Activated naive CD8-positive, alpha-beta T cell treated with anti-CD3 and anti-CD28 coated beads for 36 hours (primary cell): ENCODE measurements at places on chromosomes 1 and 21. TPM values are rescaled to one million over a fixed set of nuclear protein-coding genes. Genes with fewer than 3 reads are reported as not detected.

- DNase-seq: no peak
- no peak overlapping the region for H3K4me3 ChIP-seq
- H3K4me1 ChIP-seq: peaks cover 18% of the 10 kb centered on the region
- H3K27ac ChIP-seq: no peak overlapping the region
- H3K36me3 ChIP-seq: peaks cover 1% of the 10 kb centered on the region
Measured at GRCh38 chr1:84823511-84823910, 69.5 kb downstream of the LPAR3 start.

GRCh38 chr1:243595527-243596210, 254.4 kb downstream of the AKT3 start:
- peak overlapping the region; percentile 82 for H3K27ac ChIP-seq
- H3K27me3 ChIP-seq: no peaks in the 10 kb centered on the region
- peak overlapping the region; percentile 32 for H3K4me3 ChIP-seq
- no peak for DNase-seq
- peaks cover 39% of the 10 kb centered on the region for H3K36me3 ChIP-seq

DNA sequence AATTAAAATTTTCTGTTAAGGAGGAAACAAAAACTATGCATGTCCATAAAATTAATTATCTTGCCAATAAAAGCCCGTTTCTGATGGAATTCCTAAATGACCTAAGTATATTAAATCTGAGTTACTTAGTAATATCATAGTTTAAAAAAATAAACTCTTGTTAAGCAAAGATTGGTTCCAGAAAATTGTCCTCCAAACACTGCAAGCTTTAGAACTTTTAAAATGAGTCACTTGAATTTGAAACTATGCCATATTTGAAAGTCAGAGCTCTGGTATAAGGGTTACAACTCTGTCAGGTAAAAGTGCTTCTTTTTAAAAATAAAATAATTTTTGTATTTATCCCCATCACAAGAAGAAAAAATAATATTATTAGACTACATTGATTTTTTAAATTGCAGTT, 409.5 kb downstream of the PLPP3 start:
- no peaks in the 10 kb centered on the region for H3K4me1 ChIP-seq
- no peak overlapping the region for H3K27ac ChIP-seq
- no peaks in the 10 kb centered on the region for H3K36me3 ChIP-seq

- DNase-seq: no peak
- peaks cover 6% of the 10 kb centered on the region for H3K27me3 ChIP-seq
- H3K27ac ChIP-seq: no peak overlapping the region
Measured at GRCh38 chr1:36948147-36948546, 86.2 kb downstream of the GRIK3 start.

Gene OR2T2
- total RNA-seq: not detected

Gene TFF2
- not detected for total RNA-seq

Gene PRR9
- total RNA-seq: not detected

DNA sequence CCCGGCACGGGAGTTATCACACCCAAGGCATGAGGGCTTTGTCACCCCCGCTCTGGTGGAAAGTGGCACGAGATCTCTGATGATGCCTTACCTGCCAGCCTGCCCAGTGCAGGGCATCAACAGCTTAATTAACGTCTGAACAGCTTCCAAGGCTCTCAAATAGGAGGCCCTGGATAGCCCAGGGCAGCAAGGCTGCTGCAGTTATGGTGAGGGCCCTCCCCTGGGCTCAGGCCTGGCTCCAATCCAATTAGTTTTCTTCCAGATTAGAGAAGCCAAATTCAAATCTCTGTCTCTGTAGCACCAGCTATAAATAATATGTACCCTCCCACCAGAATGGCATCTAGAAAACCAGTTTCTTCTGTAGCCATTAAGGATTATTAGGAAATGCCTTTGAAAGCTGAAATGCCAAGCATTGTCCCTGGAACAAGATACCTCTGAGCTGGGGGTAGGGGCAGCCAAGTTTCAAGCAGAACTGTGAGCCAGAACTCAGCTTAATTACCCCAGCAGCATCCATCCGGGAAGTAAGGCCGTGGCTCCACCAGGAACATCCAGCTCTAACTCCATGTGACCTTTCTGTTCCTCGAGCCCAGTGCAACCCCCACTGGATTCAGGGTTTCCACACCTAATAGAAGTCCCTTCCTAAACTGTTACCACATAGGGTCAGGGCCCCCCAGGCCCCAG, 12.5 kb downstream of the QSOX1 start:
- no peak for DNase-seq
- H3K27me3 ChIP-seq: no peaks in the 10 kb centered on the region
- H3K4me1 ChIP-seq: peaks cover 3% of the 10 kb centered on the region
- H3K27ac ChIP-seq: no peak overlapping the region
- peaks cover 4% of the 10 kb centered on the region for H3K36me3 ChIP-seq

Gene F3
- total RNA-seq: 0.14 TPM

Gene TMOD4
- 2.3 TPM for total RNA-seq

GRCh38 chr1:29783508-29784275, 547.4 kb downstream of the PTPRU start:
- no peaks in the 10 kb centered on the region for H3K4me1 ChIP-seq
- peaks cover 15% of the 10 kb centered on the region for H3K27me3 ChIP-seq
- H3K27ac ChIP-seq: no peak overlapping the region

DNA sequence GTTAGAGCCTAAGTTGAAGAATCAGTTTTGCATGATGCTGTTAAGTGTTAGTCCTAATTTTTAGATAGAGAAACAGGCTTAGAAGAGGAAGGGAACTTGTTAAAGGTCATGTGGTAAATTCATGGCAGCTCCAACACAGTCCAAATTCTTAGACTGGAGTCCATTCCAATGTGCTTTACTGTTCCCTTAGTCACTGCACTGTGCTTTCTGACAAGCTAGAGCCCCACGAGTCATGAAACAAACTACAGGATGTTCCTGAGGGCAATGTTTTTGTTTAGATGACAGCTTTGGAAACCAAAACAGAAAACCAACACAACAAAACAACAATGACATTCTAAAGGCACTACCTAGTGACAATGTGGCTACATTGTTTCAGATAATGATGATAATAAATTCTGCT, 23.1 kb upstream of the RGS4 start:
- no peak overlapping the region for H3K27ac ChIP-seq
- DNase-seq: no peak
- peaks cover 4% of the 10 kb centered on the region for H3K27me3 ChIP-seq
- no peak overlapping the region for H3K4me3 ChIP-seq
- no peaks in the 10 kb centered on the region for H3K36me3 ChIP-seq

GRCh38 chr21:27225151-27225550, 258.3 kb upstream of the ADAMTS5 start:
- H3K27me3 ChIP-seq: no peaks in the 10 kb centered on the region
- H3K4me3 ChIP-seq: no peak overlapping the region
- H3K36me3 ChIP-seq: no peaks in the 10 kb centered on the region
- H3K27ac ChIP-seq: no peak overlapping the region
- DNase-seq: no peak

Gene SGIP1
- total RNA-seq: not detected

DNA sequence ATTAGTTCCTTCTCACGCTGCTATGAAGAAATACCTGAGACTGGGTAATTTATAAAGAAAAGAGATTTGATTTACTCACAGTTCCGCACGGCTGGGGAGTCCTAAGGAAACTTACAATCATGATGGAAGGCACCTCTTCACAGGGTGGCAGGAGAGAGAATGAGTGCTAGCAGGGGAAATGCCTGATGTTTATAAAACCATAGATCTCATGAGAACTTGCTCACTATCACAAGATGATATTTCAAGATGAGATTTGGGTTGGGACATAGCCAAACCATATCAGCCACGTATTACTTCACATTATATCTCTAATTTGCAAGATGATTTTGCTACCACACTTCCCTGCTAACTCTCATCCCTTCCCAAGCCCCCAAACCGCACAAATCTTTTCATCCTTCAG, 9.1 kb downstream of the MNDA start:
- no peaks in the 10 kb centered on the region for H3K4me1 ChIP-seq
- no peaks in the 10 kb centered on the region for H3K36me3 ChIP-seq
- H3K4me3 ChIP-seq: no peak overlapping the region
- H3K27me3 ChIP-seq: peaks cover 47% of the 10 kb centered on the region
- H3K27ac ChIP-seq: no peak overlapping the region

DNA sequence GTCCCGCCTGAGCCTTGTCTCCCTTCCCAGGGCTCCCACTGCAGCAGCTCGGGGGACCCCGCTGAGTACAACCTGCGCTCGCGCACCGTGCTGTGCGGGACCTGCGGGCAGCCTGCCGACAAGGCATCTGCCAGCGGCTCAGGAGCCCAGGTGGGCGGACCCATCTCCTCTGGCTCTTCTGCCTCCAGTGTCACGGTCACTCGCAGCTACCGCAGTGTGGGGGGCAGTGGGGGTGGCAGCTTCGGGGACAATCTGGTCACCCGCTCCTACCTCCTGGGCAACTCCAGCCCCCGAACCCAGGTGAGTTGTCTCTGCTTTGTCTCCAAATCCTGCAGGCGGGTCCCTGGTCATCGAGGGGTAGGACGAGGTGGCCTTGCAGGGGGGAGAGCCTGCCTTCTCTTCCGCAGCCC, 14.9 kb upstream of the SEMA4A start:
- H3K4me3 ChIP-seq: no peak overlapping the region
- H3K4me1 ChIP-seq: no peaks in the 10 kb centered on the region
- no peak for DNase-seq
- no peaks in the 10 kb centered on the region for H3K27me3 ChIP-seq
- H3K36me3 ChIP-seq: peaks cover 16% of the 10 kb centered on the region

DNA sequence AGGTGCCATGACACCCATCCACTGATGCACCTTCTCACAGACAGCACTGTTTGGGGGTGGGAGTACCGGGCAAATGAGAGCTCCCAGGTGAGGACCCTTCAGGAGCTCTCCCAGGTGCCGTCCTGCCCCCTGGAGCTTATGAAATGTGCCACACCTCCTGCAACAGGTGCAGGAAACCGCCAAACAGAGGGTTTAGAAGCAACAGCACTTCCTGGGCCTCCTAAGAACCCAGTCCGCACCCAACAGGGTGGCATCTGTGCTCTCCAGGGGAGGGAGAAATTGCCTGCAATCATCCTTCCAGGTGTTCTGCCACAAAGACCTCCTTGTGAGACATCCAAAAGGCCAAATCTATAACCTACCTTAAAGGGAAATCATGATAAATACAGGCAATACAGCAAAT, 87.7 kb upstream of the ATP1B1 start:
- peaks cover 3% of the 10 kb centered on the region for H3K27me3 ChIP-seq
- H3K36me3 ChIP-seq: no peaks in the 10 kb centered on the region
- H3K4me3 ChIP-seq: no peak overlapping the region

Gene OLFML3
- not detected for total RNA-seq

Gene RGS13
- not detected for total RNA-seq

Gene RGS18
- not detected for total RNA-seq

DNA sequence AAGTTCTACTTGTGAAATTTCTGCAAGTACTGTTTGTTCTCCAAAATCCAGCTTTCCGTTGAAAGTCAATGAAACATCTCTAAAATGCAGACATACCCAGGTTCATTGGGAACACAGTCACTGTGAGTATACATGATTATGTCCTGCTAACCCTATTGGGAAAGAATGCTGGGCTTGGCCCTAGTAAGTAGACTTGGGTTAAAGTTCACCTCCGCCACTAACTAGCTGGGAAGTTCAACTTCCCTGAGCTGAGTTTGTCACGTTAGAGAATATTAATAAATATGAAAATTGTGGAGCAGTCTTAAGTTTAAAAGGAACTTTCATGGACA, 10.5 kb upstream of the PGD start:
- H3K36me3 ChIP-seq: no peaks in the 10 kb centered on the region
- no peak overlapping the region for H3K27ac ChIP-seq
- H3K4me1 ChIP-seq: peaks cover 3% of the 10 kb centered on the region
- H3K4me3 ChIP-seq: no peak overlapping the region
- no peak for DNase-seq

Gene PRAMEF13
- not detected for total RNA-seq

DNA sequence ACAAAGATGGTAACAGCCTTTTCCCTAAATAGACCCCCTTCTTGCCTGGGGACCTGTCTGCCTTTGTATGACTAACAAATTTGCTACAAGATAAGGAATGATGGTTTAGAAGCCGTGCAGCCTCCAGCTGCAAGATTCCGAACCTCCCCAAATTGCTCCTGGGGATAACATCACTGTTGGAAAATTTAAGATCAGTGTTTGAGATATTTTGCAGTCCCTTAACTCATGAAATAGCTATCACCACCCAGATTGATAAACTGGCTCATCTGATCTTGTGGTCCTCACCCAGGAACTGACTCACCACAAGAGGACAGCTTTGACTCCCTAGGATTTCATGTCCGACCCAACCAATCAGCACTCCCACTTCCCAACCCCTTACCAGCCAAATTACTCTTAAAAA, 254.7 kb downstream of the USH2A start:
- no peak for DNase-seq
- no peaks in the 10 kb centered on the region for H3K36me3 ChIP-seq
- no peaks in the 10 kb centered on the region for H3K4me1 ChIP-seq
- H3K27me3 ChIP-seq: no peaks in the 10 kb centered on the region
- no peak overlapping the region for H3K27ac ChIP-seq
- no peak overlapping the region for H3K4me3 ChIP-seq

Gene FAM167B
- 0.32 TPM for total RNA-seq

GRCh38 chr1:203547147-203547546, 53.2 kb downstream of the OPTC start:
- no peaks in the 10 kb centered on the region for H3K36me3 ChIP-seq
- no peak overlapping the region for H3K27ac ChIP-seq
- H3K27me3 ChIP-seq: no peaks in the 10 kb centered on the region
- H3K4me3 ChIP-seq: no peak overlapping the region
- DNase-seq: no peak
- peaks cover 6% of the 10 kb centered on the region for H3K4me1 ChIP-seq

Gene MPL
- not detected for total RNA-seq

DNA sequence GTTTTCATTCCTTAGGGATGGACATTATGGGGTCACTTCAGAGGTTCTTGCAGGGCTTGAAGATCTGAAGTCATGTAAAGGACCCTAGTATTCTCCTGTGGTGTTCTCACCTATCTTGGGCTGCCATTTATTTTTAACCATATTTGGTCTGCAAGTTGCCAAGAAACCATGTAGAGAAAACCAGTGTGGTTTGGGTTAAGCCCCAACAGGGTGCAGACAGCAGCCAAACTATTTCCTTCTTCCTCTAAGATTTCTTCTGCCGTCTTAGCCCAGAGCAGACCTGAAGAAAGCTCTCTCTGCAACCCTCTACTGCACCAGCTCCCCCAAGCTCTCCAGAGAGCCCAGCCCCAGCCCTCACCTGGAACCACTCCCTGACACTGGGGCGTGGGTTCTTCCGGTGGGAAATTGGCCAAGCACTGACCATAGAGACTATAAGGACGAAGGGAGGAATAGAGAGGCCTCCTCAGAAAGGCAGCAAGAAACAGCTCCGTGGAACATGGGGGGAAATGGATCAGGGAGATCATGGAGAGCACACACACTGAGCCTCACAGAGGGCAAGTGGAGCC, 136.6 kb downstream of the SYF2 start:
- peak overlapping the region; percentile 84 for H3K27ac ChIP-seq
- peaks cover 17% of the 10 kb centered on the region for H3K36me3 ChIP-seq
- no peaks in the 10 kb centered on the region for H3K27me3 ChIP-seq
- no peak overlapping the region for H3K4me3 ChIP-seq

Gene SPATA17
- not detected for total RNA-seq

DNA sequence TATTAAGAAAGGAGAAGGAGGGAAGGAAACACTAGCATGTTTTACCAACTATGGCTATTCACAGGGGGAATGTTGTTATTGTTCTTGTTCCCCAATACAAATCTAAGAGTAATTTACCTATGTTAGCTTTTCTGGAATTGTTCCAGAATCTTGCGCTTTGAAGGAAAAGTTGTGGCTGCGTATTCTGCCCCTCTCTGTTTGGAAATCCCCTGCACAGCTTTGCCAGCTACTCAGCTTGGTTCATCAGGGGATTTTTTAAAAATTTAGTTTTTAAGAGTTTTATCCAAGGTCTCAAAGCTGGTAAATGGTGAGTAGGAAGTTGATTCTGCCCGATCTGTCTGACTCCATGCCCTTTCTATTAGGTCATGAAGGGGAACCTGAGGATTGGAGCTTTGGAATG, 9.5 kb upstream of the IRF6 start:
- H3K27me3 ChIP-seq: peaks cover 12% of the 10 kb centered on the region
- H3K36me3 ChIP-seq: no peaks in the 10 kb centered on the region
